ENCODE measurements at places on chromosomes 13 and 19. TPM values are rescaled to one million over a fixed set of nuclear protein-coding genes. Genes with fewer than 3 reads are reported as not detected.

- no peaks in the 10 kb centered on the region for H3K36me3 ChIP-seq
- H3K4me1 ChIP-seq = peaks cover 10% of the 10 kb centered on the region
- H3K27me3 ChIP-seq = no peaks in the 10 kb centered on the region
- no peak overlapping the region for H3K4me3 ChIP-seq
- no peak overlapping the region for H3K27ac ChIP-seq
Observed at GRCh38 chr19:291561-292280, 518 bp upstream of the PLPP2 start.

Gene U2AF2
- 83.5 TPM for total RNA-seq

DNA sequence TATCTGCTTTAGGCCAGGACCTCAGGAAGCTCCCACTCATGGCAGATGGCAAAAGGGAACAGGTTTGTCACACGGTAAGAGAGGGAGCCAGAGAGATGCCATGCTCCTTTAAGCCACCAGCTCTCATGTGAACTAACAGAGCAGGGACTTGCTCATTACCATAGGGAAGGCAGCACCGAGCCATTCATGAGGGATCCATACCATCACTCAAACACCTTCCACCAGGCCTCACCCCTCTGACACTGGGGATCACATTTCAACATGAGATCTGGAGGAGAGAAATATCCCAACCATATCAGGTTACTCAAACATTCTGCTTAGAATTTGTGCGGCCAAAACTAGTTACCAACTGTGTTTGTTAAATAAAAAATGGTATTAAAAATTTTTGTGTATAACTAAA, 427.0 kb downstream of the UQCRFS1 start:
- no peaks in the 10 kb centered on the region for H3K27me3 ChIP-seq
- no peaks in the 10 kb centered on the region for H3K36me3 ChIP-seq
- no peaks in the 10 kb centered on the region for H3K4me1 ChIP-seq
- no peak overlapping the region for H3K27ac ChIP-seq

Gene SPTBN4
- total RNA-seq = 2.7 TPM

DNA sequence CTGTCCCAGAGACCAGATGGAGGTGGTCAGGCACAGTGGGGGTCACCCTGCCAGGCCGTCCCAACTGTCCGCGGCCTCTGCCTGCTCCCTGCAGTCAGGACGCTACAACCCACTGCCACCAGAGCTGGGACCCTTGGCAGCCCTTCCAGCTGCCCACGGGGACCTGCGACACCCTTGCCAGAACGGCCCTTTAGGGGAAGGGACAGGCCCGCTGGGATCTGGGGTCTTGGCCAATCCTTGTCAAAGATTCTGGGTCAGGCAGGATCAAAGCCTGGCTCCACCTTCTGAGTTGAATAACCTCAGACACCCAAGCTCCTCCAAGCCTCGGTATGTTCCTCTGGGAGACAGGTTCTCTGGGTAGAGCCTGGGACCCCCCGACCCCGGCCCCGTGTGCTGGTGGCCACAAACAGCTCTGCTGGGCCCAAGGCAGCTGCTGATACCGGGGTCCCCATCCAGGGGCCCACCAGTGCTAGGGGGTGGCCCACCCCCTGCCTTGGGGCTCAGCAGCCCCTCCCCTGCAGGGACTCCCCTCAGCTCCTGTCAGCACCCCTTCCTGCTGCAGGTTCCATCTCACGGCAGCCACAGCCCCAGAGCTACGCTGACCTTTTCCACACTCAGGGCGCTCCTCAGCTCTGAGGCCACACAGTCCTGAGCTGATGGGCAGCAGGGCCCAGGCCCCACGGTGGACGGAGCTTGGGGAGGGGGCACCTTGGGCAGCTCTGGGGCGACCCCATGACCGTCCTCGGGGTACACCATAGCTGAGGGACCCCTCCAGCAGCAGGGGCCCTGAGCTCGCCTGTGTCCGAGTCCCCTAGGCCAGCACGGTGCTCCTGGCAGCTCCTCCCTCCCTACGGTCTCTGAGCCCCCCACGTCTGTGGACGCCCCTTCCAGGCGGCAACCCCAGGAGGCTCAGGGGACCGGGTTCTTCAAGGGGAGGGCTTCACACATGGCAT, 18.4 kb downstream of the SBNO2 start:
- no peaks in the 10 kb centered on the region for H3K27me3 ChIP-seq
- H3K4me3 ChIP-seq = no peak overlapping the region
- DNase-seq = no peak
- peak overlapping the region; percentile 83 for H3K27ac ChIP-seq
- H3K36me3 ChIP-seq = peaks cover 10% of the 10 kb centered on the region

Gene SIGLECL1
- total RNA-seq = not detected

DNA sequence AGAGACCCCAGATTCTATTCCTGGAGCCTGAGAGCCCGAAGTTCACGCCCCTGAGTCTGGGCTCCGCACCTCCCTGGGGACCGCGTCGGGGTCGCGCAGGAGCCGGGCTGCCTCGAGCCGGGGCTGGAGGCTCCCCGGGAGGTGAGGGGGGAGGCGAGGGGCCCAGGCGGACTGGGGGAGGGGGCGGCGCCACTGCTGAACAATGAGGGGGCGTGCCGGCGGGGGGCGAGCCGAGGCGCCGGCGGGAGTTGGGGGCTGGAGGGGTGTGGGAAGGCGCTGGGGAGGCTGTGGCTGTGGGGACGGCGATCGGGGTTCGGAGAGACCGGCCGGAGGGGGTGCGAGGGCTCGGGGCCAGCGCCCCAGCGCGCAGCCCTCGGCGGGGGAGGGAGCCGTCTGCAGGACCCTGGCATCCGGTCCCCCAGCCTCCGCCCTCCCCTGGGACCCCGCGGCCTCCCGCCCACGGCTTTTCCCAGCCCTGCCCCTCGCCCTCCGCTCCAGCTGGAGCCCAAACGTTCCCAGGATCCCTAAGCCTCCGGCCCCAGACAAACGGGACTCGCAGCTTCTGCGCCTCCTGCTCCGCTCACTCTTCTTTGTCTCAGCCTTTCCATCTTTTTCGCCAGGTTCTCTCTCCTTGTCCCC, 922 bp downstream of the PLEKHG2 start:
- H3K4me1 ChIP-seq = peaks cover 36% of the 10 kb centered on the region
- H3K27ac ChIP-seq = peak overlapping the region; percentile 95
- peak overlapping the region; percentile 77 for H3K4me3 ChIP-seq
- H3K36me3 ChIP-seq = peaks cover 9% of the 10 kb centered on the region
- no peaks in the 10 kb centered on the region for H3K27me3 ChIP-seq
- peak; percentile 55 for DNase-seq

- DNase-seq = no peak
- H3K27ac ChIP-seq = peak overlapping the region; percentile 99
- H3K36me3 ChIP-seq = no peaks in the 10 kb centered on the region
- H3K4me3 ChIP-seq = no peak overlapping the region
Observed at GRCh38 chr19:11087870-11088505, 1.3 kb upstream of the LDLR start.

- no peaks in the 10 kb centered on the region for H3K36me3 ChIP-seq
- no peaks in the 10 kb centered on the region for H3K27me3 ChIP-seq
- H3K4me3 ChIP-seq = no peak overlapping the region
- DNase-seq = no peak
- peaks cover 4% of the 10 kb centered on the region for H3K4me1 ChIP-seq
Observed at GRCh38 chr13:114017028-114017630, 43.3 kb upstream of the C13orf46 start.

Gene PSG3
- not detected for total RNA-seq

- H3K27me3 ChIP-seq = no peaks in the 10 kb centered on the region
- H3K36me3 ChIP-seq = no peaks in the 10 kb centered on the region
- H3K27ac ChIP-seq = no peak overlapping the region
- H3K4me3 ChIP-seq = no peak overlapping the region
Observed at GRCh38 chr13:89822467-89822866, 1525.0 kb upstream of the MIR17HG start.

- no peaks in the 10 kb centered on the region for H3K27me3 ChIP-seq
- no peak for DNase-seq
- no peaks in the 10 kb centered on the region for H3K4me1 ChIP-seq
- no peaks in the 10 kb centered on the region for H3K36me3 ChIP-seq
- no peak within 1 kb of the TSS for H3K4me3 ChIP-seq
- no peak within 1 kb of the TSS for H3K27ac ChIP-seq
Observed at GRCh38 chr19:8577247-8577646, at the start of gene MYO1F. Gene MYO1F, minus strand, starts transcription at chr19:8577442. Its CDS starts 133 bp downstream, at chr19:8577309.

Gene FFAR3
- not detected for total RNA-seq

Gene KCNJ14
- total RNA-seq = 1.7 TPM

Gene CABP5
- not detected for total RNA-seq

DNA sequence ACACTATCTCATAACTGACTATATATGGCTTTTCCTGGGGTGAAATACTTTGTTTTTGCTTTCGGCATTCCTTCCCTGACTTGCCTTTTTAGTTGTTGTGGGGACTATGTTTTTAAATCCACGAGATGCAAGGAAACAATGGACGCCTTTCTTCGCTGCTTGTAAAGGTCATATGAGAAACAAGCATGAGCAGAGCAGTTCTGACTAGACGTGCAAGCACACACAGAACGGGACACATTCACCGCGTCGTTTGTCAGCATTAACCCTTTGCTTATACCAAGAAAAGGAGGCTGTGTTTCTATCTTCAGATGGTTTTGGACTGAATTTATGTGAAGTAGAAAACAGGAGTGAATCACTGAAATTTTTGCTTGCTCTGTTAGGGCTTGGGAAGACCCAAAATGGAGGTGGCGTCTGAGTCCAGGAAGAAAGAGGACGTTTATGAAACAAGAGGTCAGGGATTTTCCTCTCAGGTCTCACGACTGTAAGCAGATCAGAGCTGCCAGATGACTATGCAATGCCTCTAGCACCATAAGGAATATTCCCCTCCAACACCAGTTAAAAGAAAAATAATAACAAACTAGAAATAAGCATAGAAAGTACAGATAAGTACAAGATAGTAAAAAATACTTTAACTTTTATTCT, 358.9 kb downstream of the DLEU7 start:
- no peak for DNase-seq
- no peaks in the 10 kb centered on the region for H3K4me1 ChIP-seq
- no peaks in the 10 kb centered on the region for H3K36me3 ChIP-seq
- H3K27ac ChIP-seq = no peak overlapping the region
- no peak overlapping the region for H3K4me3 ChIP-seq

- no peaks in the 10 kb centered on the region for H3K36me3 ChIP-seq
- DNase-seq = no peak
- H3K27me3 ChIP-seq = no peaks in the 10 kb centered on the region
- H3K27ac ChIP-seq = no peak overlapping the region
Observed at GRCh38 chr13:34176633-34177032, 358.7 kb downstream of the RFC3 start.

GRCh38 chr13:77545626-77546412, 10.3 kb downstream of the SCEL start:
- peak overlapping the region; percentile 22 for H3K27ac ChIP-seq
- peak; percentile 55 for DNase-seq
- H3K36me3 ChIP-seq = no peaks in the 10 kb centered on the region

GRCh38 chr13:47005756-47006414, 109.0 kb upstream of the HTR2A start:
- DNase-seq = no peak
- no peaks in the 10 kb centered on the region for H3K36me3 ChIP-seq
- no peak overlapping the region for H3K4me3 ChIP-seq
- no peaks in the 10 kb centered on the region for H3K4me1 ChIP-seq

DNA sequence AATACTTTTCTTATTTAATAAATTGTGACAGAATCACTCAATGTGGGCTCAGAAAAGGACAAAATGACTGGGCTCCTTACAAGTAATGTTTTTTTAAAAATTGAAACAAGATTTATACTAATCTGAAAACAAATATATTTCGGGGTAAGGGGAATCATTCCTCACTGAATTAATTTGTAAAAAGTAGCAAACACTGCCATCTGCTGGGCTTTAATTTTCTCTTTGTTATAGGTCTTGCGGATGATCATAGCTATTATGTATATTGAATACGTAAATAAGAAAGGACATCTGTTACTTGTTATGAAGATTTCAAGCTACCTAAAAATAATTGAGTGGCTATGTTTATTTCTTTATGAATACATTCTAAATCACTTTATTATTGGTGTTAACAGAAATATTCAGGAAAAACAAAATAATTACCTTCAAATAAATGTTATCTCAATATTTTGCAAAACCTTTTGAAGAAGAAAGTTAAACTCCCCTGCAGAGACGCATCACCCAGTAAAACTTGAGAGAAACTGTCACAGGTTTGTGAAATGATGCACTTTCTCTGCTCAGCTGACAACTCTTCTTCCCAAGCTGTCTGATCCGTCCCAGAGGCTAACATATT, 17.8 kb upstream of the ENOX1 start:
- H3K36me3 ChIP-seq = no peaks in the 10 kb centered on the region
- no peak overlapping the region for H3K27ac ChIP-seq
- no peak overlapping the region for H3K4me3 ChIP-seq
- no peaks in the 10 kb centered on the region for H3K27me3 ChIP-seq
- DNase-seq = no peak
- peaks cover 8% of the 10 kb centered on the region for H3K4me1 ChIP-seq

- no peaks in the 10 kb centered on the region for H3K4me1 ChIP-seq
- no peak overlapping the region for H3K4me3 ChIP-seq
- H3K27ac ChIP-seq = no peak overlapping the region
- H3K36me3 ChIP-seq = no peaks in the 10 kb centered on the region
- H3K27me3 ChIP-seq = no peaks in the 10 kb centered on the region
- no peak for DNase-seq
Observed at GRCh38 chr19:51460164-51460992, 2.1 kb upstream of the SIGLEC8 start.

DNA sequence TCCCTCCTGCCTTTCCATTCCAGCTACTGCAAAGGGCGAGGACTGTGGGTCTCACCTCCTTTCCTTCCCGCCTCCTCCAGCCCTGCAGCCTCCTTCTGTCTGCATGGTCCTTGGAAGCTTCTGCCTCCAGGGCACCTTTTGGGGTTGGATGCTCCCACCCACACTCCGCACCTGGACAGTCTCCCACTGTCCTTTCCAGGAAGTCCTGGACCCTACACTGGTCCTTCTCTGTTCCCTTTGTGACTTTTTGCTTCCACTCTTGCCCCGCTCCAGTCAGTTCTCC, 130.8 kb downstream of the USP12 start:
- H3K36me3 ChIP-seq = no peaks in the 10 kb centered on the region
- no peak overlapping the region for H3K27ac ChIP-seq
- no peak overlapping the region for H3K4me3 ChIP-seq
- no peak for DNase-seq
- no peaks in the 10 kb centered on the region for H3K4me1 ChIP-seq
- no peaks in the 10 kb centered on the region for H3K27me3 ChIP-seq

GRCh38 chr13:102648046-102648445, 46.8 kb downstream of the METTL21C start:
- H3K4me3 ChIP-seq = no peak overlapping the region
- no peak for DNase-seq
- peaks cover 35% of the 10 kb centered on the region for H3K36me3 ChIP-seq
- H3K4me1 ChIP-seq = no peaks in the 10 kb centered on the region
- H3K27me3 ChIP-seq = no peaks in the 10 kb centered on the region
- H3K27ac ChIP-seq = no peak overlapping the region

Gene NAXD
- 46.6 TPM for total RNA-seq

Gene SCGB2B2
- 1.3 TPM for total RNA-seq

GRCh38 chr19:31269425-31270127, 79.7 kb downstream of the TSHZ3 start:
- no peaks in the 10 kb centered on the region for H3K36me3 ChIP-seq
- H3K27ac ChIP-seq = no peak overlapping the region
- H3K4me1 ChIP-seq = peaks cover 7% of the 10 kb centered on the region

Gene CEACAM5
- 8.8 TPM for total RNA-seq

DNA sequence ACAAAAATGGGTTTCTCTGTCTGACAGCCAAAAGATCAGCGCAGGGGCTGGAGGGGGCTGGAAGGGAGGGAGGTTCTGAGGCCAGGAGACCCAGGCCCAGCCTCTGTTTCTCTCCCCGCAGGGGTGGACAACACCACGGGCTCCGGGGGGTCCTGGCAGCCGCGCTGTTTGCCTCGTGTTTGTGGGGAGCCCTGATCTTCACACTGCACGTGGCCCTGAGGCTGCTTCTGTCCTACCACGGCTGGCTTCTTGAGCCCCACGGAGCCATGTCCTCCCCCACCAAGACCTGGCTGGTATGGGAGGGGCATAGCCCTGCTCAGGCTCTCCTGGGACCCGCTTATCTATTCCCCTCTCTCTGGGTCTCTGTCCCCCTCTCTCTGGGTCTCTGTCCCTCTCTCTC, 9.6 kb downstream of the CPT1C start:
- H3K27me3 ChIP-seq = no peaks in the 10 kb centered on the region
- DNase-seq = no peak
- no peaks in the 10 kb centered on the region for H3K36me3 ChIP-seq
- H3K27ac ChIP-seq = no peak overlapping the region
